ENCODE measurements at places on chromosomes 1 and 21.
A peak's percentile ranks its signal among the peaks of the same experiment; 100 is the strongest.

- peak; percentile 70 for DNase-seq
These were observed 9.2 kb downstream of the SFT2D2 start for GRCh38 chr1:168234846-168235547.

GRCh38 chr1:220123889-220124288 is 30.0 kb downstream of the IARS2 start:
- DNase-seq, result no peak

DNA sequence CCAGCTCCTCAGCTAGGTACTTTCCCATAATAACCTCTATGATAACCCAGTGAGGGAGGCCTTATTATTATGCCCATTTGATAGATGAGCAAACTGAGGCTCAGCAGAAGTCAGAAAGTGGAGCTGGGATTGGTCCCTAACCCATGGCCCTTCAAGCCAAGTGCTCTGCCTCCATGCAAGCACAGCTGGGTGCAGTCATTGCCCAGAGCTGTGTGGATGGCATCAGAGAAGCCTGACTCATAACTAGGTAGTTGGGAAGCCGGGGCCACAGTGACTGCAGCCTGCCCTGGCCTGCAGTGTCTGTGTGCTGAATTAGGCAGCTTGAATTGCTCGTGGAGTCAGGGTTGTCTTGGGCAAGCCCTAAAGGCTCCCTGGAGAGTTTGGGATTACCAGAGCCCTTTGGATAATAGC is 89.9 kb upstream of the SLC2A1 start:
- DNase-seq, result no peak

DNA sequence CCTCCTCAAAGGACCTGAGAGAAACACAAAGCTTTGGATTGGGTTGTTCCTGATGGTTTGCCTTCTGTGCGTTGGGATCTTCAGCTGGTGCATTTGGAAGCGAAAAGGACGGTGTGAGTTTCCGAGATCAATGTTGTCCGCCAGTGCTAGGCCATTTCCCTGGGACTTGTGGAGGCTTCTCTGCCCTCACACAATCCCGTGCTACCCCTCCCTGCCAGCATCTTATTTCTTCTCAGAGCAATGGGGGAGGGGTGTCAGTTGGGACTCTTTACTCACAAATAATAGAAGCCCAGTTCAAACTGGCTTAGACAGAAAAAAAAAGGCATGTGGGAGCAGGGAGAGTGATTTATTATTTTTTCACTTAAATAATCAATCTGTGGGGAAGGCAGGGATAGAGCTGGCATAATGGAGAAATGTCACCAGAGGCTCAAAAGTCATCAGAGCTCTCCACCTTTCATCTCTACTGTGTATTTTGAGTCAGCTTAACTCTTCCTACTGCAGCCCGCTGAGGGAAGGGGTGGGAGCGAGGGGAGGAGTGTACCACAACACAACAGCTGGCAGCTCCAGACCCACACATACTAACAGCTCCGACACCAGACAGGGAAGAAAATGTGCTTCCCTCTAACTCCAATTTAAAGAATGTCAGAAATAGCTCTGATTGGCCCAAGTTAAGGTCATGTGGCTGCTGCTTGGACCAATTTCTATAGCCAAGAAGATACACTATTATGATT is 22.4 kb downstream of the LY9 start:
- no peak for DNase-seq

DNA sequence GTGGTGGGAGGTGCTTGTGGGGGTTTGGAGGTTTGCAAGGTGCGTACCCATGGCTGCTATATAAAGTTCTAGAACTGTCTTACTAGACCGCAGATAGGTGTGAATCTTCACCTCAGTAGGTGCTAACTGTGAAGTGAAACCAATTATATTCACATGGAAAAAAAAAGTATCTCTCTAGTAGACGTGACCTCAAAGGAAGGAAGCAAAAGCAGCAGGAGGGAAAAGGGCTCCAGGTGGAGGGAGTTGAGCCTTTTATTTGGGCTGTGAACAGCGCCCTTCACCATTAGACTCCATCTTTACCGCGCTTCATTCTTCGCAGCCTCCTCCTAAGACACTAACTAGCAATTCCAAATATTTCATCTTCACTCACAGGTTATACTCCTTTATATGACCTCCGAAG is 129.8 kb downstream of the TBX19 start:
- no peak for DNase-seq

DNA sequence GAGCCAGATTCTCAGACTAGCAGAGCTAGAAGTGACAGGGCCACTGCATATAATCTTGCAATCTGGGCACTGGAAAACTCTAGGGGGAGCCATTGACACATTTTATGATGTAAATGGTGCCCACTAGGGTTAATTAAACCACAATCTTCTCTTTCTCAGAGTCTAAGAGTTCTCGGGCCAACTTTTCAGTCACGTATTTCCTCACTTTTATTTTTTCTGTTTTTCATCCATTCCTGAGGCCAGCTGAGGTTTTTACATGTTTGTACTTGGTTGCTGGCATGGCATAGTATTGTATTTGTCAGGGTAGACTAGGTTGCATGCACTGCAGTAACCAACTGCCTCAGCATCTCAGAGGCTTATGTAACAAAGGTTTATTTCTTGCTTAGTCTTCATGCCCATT is 138.2 kb downstream of the ZNF326 start:
- DNase-seq, result no peak

DNA sequence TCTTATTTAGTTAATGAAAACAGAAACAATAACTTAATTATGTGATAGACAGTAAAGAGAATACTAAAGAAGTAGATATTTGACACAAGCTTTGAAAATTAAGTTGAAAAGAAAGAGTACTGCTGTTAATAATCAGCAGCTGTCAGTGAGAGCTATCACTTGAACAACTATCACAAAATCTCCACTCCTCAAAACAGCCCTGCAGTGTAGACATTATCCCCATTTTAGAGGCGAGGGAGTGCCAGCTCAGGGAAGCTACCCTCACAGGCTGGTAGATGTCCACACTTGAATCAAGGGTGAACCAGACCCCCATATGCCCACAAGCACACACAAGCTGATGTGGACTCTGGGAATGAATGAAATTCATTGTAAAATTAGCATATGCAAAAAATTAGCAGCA is 248.8 kb downstream of the RHOU start:
- no peak for DNase-seq

GRCh38 chr21:31416465-31416864 is 72.4 kb upstream of the TIAM1 start:
- DNase-seq, result no peak

DNA sequence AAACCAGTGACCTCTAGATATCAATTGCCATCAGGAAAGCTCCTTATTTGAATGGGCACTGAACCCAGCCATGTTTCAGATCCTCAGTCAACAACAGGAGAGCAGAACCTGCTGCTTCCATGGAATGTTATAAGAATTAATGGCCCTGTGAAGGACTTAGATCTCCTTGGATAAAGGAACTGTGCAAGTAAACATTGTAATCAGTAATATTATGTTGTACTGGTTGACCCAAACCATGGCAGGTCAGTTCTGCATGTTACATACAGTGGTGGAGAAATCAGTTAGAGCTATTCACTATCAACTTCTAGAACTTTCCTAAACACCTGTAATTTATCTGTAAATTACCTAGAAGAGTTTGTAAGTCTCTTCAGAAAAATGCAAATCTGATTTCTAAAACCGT is 11.2 kb upstream of the CLDN8 start:
- no peak for DNase-seq

GRCh38 chr1:41381692-41382479 is 20.7 kb downstream of the FOXO6 start:
- DNase-seq, result peak; percentile 72

DNA sequence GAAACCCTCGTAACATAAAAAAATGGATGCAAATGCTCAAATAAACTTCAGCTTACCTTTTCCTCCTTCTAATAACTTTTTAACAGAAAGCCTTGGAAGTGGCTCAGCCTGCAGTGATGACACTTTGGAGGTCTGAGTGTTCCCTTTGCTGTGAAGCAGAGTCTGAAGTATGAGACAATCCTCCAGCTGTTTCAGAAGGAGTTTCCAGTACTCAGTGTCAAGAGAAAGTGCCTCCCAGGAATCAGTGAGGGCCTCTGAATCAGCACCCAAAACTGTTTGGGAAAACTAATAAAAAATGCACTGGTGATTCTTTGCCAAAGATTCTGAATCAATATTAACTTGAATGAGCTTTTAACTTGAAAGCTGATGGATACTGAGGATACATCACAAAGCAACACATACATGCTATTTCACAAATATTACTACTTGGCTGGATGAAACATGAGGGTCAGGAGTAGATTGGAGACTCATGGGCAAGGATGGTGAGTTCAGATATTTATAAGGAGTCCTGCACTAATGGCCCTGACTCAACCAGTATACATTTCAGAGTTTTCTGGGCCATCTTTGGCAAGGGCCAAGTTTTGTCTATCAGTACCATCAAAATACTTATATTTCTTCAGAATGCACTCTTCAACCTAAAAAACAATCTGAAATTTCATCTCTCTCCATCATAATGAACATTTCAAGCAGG is 77.0 kb downstream of the IARS2 start:
- no peak for DNase-seq
